ENCODE measurements at places on chromosomes 6 and 20.

- DNase-seq, result no peak
Measured at GRCh38 chr6:35161266-35161665, 20.1 kb upstream of the TCP11 start.

- DNase-seq, result no peak
Measured at GRCh38 chr20:5766085-5766764, 16.0 kb downstream of the SHLD1 start.

DNA sequence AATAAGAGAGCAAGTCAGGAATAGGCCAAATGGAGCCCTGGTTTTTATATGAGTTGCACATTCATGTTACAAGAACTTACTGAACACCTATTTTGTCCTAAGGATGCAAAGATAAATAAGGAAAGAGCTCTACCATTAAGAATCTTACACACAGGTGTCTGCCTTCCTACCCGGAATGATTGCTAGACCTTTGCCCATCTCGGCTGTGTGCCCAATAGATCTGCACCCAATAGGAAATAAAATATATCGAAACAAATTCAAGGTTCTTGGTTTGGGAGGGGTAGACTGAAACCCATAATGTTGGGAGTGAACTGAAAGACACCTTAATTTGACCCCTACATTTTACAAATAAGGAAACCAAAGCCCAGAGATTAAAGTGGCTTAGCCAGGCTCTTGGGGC is 48.9 kb downstream of the EDN1 start:
- DNase-seq, result no peak

DNA sequence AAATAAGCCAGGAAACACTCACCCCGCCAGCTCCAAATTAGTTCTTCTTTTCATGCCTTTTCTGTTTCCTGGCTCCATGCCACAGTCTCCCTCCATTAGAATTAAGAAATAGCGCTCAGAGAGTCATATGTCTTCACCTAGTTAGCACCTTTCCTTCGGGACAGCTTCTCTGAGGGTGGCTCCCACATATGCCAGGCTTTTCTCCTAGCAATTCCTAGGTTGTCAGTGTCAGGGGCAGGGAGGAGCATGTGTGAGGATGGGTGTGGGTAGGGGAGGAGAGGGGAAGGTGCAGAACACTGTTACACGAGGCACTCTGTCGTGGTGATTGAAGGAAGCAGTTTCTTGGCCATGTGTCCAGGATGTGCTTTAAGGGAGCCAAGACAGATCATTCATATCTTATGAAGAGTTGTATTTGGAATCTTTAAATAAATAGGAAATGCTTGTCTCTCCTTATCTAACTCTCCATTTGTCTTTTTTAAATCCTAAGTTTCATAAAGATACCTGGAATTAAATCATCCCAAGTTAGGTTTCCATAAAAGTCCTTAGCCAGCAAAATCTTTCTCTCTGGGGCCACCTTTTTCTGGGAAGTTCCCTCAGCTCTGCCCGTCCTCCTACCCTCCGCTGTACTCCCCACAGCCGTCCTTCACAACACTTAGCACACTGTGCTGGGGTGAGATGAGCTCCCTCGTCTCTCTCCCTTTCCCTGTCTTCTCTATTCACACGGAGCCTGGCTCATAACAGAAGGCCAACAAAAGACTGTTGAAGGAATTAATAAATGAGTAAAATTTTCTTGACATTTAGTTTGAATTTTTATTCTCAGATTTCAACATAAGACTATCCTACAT is 361.0 kb downstream of the CD83 start:
- no peak for DNase-seq

DNA sequence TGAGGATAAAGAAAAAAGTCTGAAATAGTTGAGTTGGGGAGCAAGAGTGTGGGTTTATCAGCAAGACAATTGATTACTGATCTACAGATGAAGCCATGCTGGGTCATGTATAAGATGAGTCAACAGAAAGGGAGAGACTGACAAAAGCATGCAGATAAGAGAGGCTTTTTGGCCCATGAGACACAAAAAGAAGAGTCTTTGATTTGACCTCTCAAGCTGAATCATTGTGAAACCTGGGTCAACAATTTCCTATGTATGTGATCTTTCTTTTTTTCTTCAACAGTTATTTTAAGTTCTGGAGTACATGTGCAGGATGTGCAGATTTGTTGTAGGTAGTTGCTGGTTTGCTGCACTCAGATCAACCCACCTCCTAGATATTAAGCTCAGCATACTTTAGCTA is 15.9 kb downstream of the RIMS1 start:
- DNase-seq, result no peak

DNA sequence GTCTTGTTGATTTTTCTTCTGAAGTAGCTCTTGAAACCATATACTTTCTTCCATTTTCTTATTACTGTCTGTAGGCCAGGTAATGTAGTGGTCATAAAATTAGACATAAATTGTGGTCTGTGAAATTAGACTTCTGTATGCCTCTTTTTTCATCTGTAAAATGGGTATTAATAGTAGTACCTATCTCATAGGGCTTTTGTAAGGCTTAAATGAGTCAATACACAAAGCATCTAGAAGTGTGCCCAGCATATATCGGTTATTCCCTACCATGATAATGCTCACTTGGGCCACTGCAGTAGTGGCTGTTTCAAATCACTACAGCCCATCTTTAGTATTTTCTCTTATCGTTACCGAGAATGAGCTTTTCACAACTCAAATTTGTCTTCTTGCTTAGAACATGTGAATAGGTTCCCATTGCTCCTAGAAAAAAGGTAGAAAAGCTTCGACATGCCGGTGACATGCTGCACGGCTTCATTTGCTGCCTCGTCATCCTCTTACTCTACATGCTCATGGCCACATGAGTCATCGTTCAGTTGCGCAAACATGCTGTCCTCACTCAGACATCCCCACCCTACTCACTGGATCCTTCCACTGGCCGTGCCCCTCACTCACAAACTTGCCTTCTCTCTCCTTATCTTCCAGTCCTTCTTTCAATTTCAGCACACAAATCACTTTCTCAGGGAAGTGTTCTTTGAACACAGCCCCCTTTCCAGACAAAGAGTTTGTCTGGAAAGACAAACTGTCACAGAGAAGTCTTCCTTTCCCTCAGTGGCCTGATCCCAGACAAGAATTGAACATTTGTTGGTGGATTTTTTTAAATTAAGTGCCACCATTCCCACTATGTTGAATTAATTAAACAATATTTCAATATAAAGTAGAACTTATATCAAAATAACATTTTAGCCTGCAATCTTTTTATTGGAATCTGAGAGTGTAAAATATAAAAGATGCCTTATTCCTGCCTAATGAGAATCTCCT is 32.2 kb upstream of the ERVFRD-1 start:
- no peak for DNase-seq

GRCh38 chr6:106318061-106318460 is 7.5 kb downstream of the ATG5 start:
- DNase-seq, result no peak

DNA sequence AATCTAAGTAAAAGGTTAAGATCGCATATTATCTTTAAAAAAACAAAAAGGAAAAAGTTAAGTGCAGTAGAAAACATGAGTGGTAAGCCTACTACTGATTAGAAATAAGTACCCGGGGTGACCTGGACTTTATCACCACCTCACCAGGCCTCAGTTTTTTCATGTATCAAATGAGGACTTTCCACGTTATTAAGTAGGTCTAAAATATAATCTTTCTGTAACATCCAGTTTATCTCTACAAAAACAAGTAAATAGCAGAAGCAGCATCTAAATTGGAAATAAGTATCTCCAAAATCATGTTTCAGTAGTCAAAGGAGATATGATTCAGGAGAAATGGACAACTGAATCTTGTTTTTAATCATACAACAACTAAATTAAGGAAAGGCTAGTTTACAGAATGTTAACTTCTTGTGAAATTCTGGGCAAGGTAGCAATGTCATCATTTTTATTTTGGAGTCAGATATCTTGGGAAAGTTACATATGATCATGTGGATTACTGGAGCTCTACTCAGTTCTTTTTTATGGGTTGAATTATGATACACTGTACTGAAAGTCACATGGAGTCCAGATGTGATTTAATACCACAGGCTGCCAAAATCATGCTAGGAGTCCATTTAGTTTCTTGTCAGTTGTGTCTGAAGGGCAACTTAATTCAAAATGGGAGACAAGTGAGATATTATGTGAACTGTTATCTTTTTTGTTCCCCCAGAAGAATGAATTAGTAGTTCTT is 114.7 kb upstream of the PRL start:
- no peak for DNase-seq

GRCh38 chr6:55239099-55239498 is 64.8 kb downstream of the HCRTR2 start:
- no peak for DNase-seq

DNA sequence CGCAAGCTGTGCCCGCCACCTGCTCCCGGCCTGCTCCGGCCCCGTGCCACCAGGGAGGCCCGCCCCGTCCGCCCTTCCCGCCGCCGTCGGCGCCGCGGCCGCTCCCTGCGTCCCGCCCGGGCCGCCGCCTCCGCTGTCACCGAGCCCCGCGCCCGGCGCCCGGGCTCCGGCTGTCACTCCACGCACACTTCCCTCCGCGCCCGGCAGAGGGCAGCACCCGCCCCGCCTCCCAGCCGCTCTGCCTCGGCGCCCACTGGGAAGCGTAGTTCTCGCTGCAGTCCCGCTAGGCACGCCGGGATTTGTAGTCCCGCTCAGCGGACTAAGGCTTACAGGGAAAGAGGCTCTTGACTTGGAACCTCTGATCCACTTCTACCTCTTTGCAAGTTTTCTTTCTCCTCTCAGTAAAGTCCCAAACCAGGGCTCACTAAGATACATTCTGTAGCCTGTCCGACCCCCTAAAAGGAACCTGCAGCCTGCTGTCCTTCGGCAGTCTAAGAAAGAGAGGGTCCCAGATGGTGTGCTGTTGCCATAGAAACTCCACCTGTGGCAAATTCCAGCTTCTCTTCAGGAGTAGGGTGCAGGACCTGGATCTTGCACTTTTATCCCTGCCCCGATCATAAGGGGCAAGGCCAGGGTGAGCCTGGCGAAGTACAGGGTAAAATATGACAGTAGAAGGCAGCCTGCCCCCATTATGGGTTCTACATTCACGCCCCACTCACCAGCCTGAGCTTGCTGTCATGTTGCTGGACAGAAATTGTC is at the start of gene TFEB:
Gene TFEB, minus strand, starts transcription at position 182 of the 759 bp plus-strand sequence. CDS start 44,395 bp downstream, outside the sequence.
- peak; percentile 36 for DNase-seq

DNA sequence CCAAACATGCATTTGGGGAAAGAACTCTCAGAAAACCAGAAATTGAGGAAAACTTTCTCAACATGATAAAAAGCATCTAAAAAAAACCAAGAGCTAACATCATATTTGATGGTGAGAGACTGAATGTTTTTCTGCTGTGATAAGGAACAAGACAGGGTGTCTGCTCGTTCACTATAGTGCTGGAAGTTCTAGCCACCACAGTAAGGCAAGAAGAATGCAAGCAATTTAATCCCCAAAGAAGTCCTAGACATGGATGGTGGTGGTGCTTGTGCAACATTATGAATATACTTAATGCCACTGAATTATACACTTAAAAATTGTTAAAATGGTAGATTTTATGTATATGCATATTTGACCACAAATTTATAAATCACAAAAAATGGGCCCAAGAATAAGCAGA is 53.4 kb downstream of the LYRM2 start:
- DNase-seq, result no peak

- no peak for DNase-seq
Measured at GRCh38 chr6:162058281-162058875, 669.2 kb downstream of the PRKN start.

DNA sequence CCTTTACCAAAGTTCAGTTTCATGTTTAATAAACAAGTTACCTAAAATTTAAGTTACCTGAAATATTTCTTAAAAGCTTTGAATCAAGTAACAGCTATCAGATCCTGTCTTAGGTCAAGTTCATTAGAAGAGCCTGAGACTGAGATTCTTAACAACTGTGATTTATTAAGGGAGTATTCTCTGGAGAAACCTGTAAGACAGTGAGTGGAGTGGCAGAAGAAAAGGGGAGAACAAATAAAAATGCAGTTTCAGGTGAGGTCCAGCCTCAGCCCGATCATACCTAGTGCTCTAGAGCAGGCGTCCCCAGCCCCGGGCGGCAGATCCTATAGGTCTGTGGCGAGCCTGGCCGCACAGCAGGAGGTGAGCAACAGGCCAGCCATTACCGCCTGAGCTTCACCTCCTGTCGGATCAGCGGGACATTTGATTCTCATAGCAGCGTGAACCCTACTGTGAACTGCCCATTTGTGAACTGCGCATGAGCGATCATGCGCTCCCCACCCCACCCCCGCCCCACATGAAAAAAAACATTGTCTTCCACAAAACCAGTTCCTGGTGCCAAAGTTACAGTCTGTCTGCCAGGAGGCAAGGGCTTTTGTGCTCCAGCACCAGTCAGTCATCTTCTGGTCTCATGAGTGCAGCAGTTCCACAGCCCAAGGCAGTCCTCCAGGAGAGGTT is 59.2 kb upstream of the ADGRB3 start:
- DNase-seq, result peak; percentile 49

DNA sequence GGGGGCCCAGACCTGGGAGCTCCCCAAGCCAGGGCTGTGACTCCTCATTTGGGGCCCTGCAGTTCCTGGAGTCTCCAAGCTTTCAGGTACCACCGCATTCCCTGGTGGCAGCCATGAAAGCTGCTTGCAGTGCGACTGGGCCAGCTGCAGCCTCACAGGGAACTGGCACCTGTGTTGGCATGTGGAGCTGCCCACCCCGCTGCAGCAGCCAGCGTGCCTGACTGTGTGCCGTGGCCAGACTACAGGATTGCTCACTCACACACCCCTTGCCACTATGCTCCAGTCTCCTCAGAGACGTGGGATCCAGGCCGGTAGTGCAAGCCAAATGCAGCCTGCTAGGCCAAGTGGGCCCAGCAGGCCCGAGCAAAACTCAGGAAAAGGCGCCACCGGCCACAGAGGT is 450.7 kb downstream of the COL12A1 start:
- no peak for DNase-seq

DNA sequence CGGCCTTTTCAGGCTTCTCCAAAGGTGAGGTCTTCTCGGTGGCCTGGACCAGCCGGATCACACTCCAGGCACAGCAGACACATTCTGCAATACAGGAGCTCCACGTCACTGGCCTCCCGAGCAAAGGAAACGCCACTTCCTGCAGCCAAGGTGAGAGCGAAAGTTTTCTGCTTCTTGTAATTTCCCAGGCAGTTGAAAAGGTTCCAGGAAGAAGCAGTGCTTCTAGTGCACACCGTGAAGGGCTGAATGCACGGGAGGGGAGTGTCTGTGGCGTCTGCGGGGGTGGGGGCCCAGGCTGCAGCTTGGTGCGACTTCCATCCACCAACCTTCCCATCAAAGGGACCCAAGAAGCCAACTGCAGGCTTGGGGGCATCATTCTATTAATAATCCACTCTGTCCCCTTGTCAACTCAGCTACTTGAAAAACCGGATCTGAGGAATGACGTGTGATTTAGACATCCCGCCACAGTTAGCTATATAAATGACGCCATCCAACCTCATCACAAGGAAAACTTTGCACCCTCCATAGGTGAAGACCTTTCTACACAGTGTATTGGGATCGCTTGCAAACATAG is 61.1 kb downstream of the NFATC2 start:
- no peak for DNase-seq

GRCh38 chr6:135314543-135314942 is 133.4 kb downstream of the MYB start:
- DNase-seq, result no peak

GRCh38 chr6:79687759-79688158 is 56.6 kb downstream of the SH3BGRL2 start:
- no peak for DNase-seq

DNA sequence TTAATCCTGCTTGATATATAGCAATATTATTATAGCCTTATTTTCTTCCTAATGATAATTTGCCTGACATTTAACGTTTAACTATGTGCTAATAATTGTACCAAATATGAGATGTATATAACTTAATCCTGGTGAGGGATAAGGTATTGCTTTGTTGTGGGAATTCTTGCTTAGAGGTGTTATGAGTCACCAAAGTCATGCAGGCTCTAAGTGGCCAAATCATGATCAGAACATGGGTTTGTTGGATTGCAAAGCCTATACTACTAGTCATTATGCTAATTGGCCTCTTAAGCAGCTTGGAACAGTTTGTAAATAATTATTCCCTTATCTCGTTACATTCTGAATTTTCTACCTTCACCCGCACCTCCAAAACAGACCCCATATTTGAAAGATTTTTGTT is 21.9 kb upstream of the C6orf141 start:
- DNase-seq, result no peak

Data from caudate nucleus (tissue), 63 donors.